ENCODE measurements at places on chromosomes 2 and 18.

DNA sequence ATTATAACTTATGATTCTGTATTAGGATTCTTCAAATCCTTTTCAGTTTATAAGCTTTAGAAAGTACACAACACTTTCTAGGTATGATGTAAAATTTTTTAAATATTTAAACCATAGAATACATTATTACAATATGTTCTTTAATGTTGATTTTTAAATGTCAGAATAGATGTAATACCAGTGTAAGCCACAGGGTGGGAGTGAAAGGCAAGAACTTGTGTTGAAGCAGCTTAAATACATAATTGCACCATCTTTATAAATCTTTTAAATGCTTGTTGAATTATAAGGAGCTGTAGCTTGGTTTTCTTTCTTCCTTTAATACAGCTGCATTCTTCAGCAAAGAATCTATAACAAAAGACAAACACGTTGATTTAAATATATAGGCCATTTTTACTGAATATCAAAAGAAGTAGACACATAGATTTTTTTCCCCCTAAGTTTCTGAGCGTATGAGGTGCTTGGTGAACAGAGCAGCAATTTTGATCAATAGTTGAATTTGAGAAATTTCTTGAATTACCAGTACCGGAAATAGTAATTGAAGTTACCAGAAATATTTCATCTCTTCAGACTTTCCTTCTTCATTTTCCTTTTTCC, 63.0 kb downstream of the TANK start:
- no peak for DNase-seq

DNA sequence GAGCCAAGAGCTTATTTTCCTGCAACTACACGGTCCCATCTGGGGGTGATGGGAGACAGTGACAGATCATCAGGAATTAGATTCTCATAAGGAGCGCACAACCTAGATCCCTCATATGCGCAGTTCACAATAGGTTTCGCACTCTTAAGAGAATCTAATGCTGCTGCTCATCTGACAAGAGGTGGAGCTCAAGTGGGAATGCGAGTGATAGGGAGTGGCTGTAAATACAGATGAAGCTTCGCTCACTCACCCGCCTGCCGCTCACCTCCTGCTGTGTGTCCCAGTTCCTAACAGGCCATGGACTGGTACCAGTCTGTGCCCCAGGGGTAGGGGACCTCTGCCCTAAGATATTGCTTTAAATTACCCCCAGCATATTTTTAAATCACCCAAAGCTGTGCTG, 10.8 kb downstream of the LRRFIP1 start:
- DNase-seq, result no peak

GRCh38 chr2:77746780-77747179, 224.6 kb upstream of the LRRTM4 start:
- DNase-seq, result no peak

DNA sequence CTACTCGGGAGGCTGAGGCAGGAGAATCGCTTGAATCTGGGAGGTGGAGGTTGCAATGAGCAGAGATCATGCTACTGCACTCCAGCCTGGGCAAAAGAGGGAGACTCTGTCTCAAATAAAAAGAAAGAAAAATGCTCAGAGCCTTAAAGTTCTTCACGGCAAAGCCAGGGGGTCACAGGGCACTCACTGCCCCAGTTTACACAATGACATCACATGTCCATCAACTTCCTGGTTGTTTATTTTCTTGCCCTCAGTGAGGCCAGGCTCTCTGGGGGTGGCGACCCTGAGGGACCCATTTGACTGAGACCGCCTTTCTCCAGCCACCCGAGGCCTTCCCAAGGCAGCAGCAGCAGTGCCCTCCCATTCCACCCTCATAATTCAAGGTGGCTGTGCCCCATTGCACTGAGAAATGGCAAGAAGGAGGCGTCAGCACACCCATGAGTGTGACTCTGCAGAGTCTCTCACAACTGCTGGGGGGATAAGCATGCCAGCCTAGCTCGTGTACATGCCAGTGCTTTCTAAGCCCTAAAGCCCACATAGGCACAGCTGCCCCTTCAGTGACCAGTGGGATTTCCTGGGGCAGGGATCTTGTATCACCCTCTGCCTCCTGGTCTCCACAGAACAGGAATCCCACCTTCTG, 50.0 kb downstream of the SFXN5 start:
- DNase-seq, result no peak

DNA sequence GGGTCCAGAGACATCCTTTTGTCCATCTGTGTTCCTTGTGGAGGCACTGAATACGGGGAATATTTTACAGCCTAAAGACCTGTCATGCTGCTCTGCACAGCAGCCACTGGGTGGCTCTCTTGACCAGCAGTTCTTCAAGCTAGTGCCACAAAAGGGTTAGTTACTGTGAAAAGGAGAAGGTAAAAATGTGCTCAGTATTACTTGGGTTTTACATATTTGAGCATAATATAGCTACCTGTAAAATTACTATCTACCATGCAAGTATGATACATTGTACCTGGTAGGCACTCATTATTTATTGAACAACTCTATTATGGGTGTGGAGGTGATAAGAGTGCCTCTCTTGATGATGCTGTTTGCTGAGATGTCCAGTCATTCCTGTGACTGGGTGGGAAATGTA, 23.6 kb downstream of the FZD5 start:
- peak; percentile 13 for DNase-seq

- peak; percentile 67 for DNase-seq
Measured at GRCh38 chr2:73284296-73285158, at the start of gene FBXO41. Gene FBXO41, minus strand, starts transcription at chr2:73284478. Its CDS starts 14,848 bp downstream, at chr2:73269630.

GRCh38 chr2:150931451-150931850, 330.2 kb downstream of the RBM43 start:
- no peak for DNase-seq

DNA sequence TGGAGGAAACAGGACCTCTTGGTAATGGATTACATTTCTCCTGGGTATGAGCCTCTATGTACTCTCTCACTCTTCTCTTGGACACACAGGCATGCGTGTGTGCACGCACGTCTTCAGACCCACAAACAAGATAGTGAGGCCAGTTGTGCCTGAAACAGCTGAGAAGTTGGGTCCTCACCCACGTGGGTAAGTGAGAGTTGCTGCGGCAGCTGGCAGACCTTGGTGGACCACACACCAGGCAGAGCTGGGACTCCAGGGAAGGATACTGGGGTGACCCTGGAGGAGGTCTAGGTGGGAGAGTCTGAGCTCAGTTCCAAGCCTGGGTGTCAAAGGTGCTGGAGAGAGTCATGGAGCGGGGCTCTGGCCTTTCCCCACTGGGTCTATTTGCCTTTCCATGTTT, 194.3 kb downstream of the HAUS1 start:
- DNase-seq, result no peak

DNA sequence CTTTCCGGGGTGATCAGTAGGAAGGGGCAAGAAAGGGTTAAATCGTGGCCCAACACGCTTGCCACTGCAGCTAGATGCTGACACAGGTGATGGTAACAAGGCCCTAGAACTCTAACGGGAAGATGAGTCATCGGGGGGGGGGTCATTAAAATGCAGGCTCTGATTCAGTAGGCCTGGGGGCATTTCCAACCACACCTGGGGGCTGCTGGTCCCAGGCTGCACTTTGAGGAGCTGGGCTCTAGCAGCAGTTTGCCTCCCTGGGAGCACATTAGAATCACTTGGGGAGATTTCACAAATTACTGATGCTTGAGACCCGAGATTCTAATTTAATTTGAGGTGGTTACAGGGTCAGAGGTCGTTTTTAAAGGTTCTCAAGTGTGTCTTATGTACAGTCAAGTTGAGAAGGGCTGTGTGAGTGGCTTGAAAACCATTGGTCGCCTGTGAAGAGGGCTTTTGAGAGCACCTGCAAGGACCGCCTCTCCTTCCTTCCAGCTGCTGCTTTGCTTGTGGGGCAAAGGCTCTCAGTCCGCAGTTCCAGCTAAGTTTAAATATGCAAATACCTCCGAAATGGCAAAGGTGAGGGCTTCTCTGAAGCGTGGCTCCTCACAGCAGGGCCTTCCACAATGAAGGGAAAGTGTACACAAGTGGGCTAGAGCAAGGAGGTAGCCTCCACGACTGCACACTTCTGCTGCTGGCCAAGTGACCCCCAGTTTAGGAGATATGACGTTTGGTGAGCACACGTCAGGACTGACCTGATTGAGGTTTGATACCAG, 128.0 kb upstream of the MSH6 start:
- no peak for DNase-seq

- no peak for DNase-seq
Measured at GRCh38 chr2:3202926-3203325, 174.7 kb downstream of the EIPR1 start.

GRCh38 chr18:63162271-63163014, 157.1 kb downstream of the BCL2 start:
- no peak for DNase-seq

- DNase-seq, result no peak
Measured at GRCh38 chr2:128536925-128537620, 218.4 kb upstream of the HS6ST1 start.

GRCh38 chr2:6909431-6910385, 7.5 kb upstream of the RNF144A start:
- no peak for DNase-seq

GRCh38 chr2:55961318-55961911, 37.8 kb upstream of the EFEMP1 start:
- peak; percentile 27 for DNase-seq

- no peak for DNase-seq
Measured at GRCh38 chr2:124145982-124146381, 120.9 kb downstream of the CNTNAP5 start.

- no peak for DNase-seq
Measured at GRCh38 chr2:205925373-205926337, 160.3 kb downstream of the INO80D start.

GRCh38 chr2:37771600-37772088, 100.2 kb upstream of the CDC42EP3 start:
- no peak for DNase-seq

GRCh38 chr2:229691631-229692030, 22.7 kb downstream of the DNER start:
- DNase-seq, result no peak

- DNase-seq, result no peak
Measured at GRCh38 chr2:133262893-133263292, 305.4 kb downstream of the NCKAP5 start.

DNA sequence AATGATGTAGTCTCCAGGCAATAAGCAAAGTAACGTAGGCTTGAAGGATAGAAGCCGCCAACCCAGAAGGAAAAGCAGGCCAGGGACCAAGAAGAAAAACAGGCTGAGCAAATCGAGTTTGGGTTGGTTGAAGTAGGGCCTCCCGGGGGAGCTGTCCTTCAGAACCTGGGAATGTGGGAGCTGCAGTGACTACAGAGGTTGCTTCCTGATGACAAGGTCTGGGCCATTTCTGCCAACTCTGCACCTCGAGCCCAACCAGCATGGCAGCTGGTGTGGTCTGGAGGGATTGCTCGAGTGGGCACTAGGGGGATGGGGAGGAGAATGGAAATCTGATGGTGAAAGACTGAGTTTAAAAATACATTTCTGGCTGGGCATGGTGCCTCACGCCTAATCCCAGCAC, 14.1 kb downstream of the ACMSD start:
- DNase-seq, result no peak

GRCh38 chr2:15112216-15112615, 448.9 kb downstream of the NBAS start:
- DNase-seq, result no peak

GRCh38 chr2:128357506-128358370, 39.1 kb upstream of the HS6ST1 start:
- DNase-seq, result no peak

- no peak for DNase-seq
Measured at GRCh38 chr2:2199841-2200240, 131.2 kb downstream of the MYT1L start.

DNA sequence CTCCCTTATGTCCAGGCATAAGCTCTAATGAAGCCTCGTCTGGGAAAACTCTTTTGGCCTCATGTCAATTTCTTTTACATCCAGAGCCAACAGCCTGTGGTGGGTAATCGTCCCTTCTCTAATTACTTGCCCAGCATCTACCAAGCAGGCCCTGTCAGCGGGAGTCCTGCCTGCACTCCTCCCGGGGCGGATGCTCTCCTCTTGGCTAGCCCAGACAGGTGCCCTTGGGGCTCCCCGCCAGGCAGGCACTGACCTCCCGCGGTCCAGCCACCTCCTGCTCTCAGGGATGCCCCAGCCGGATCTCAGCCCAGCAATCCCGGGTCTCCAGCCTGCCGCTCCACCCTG, 74.2 kb downstream of the NCAPH start:
- DNase-seq, result peak; percentile 94

- DNase-seq, result no peak
Measured at GRCh38 chr18:64119916-64120315, 29.0 kb downstream of the LINC00305 start.

- no peak for DNase-seq
Measured at GRCh38 chr2:222049946-222050345, 248.9 kb downstream of the PAX3 start.

GRCh38 chr18:36382854-36383253, 85.3 kb downstream of the FHOD3 start:
- DNase-seq, result no peak

- no peak for DNase-seq
Measured at GRCh38 chr2:240628808-240629618, 3.7 kb downstream of the GPR35 start.

GRCh38 chr18:24397131-24397693, 412 bp downstream of the OSBPL1A start:
- DNase-seq, result peak; percentile 47

GRCh38 chr2:70202236-70202806, 11.5 kb upstream of the C2orf42 start:
- DNase-seq, result no peak

DNA sequence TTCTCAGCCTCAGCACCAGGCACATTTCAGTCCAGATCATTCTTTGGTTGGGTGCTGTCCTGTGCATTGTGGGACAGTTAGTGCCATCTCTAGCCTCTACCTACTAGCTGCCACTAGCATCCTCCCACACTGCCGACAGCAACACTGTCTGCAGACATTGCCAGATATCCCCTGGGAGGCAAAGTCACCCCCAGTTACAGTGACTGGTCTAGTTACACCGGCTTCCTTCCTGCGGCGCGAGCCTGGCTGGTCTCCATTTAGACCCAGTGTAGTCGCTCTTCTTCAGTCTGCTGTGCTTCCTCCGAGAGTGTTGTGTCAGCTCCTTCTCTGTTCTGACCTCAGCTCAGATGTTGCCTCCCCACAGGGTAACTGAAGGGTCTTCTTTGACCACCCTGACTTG, 283.1 kb downstream of the PHLPP1 start:
- DNase-seq, result no peak

DNA sequence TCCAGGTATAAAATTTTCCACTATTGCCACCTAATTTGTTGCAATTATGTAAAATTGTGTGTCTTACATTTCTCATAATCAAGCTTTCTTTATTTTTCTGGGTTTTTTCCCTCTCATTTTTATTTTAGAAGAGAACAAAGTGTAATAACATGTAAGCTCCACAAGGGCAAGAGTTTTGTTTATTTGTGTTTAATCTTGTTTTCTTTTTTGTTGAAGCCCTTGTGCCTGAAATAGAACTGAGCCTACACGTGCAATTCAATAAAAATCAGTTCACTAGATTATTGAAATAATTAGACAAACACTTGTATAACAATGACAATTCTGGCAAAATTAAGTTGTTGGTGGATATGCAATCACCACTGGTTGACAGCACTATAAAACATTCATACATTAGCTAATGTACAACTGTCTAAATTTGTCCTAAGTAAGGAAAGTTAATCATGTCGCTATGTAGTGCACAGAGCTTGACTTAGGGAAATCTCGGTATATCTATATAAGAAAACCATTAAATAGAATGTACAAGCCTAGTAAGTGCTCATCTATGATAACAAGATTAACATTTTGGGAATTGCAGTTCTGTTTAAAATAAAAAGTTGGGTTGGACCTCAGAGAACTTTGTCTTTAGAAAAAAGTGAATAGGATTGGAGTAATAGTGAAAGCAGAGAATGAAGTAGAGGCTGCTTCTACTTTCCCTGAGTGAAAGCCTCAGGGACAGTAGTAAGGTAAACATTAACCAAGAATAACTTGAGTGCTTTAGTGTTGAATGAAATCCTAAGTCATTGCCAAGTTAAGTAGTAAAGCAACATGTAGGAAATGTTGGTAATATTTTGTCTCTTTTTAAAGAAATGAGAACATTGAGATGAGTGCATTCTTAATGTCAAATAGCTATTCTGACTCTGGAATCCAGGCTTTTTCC, 37.4 kb upstream of the NOL4 start:
- no peak for DNase-seq

Measured in DMS 273 treated with DMSO at 0.1 percent for 48 hours (cell line).